ENCODE measurements at places on chromosomes 6 and 20.

DNA sequence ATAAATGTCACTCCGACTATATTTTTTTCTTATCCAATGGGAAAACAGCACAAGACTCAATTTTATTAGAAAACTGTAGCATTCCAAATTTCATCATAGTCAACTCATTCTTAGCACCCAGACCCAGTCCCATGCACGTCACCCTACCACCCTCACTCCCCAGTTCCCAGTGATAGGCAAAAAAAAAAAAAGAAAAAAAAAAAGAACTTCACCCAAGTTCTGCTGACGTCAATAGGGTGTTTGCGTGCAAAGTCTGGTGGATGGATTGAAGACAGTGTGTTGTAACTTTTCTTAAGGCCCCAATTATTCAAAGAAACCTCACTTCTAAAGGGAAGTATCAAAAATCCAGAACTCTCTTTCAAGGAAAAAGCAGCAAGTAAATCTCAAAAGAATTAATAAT lies 213.9 kb upstream of the PRDM1 start:
- no peaks in the 10 kb centered on the region for H3K27me3 ChIP-seq
- H3K4me1 ChIP-seq, result peaks cover 23% of the 10 kb centered on the region
- H3K4me3 ChIP-seq, result no peak overlapping the region
- no peak for DNase-seq
- no peak overlapping the region for H3K27ac ChIP-seq
- H3K36me3 ChIP-seq, result no peaks in the 10 kb centered on the region

- H3K4me1 ChIP-seq, result peaks cover 19% of the 10 kb centered on the region
- no peaks in the 10 kb centered on the region for H3K36me3 ChIP-seq
- H3K27me3 ChIP-seq, result no peaks in the 10 kb centered on the region
- DNase-seq, result peak; percentile 72
- no peak overlapping the region for H3K4me3 ChIP-seq
Measured at GRCh38 chr6:31901415-31901952, 402 bp downstream of the ZBTB12 start.

GRCh38 chr6:112620812-112621569 lies 273.9 kb downstream of the RFPL4B start:
- H3K4me1 ChIP-seq, result no peaks in the 10 kb centered on the region
- H3K27ac ChIP-seq, result no peak overlapping the region
- no peak for DNase-seq
- H3K4me3 ChIP-seq, result no peak overlapping the region
- H3K27me3 ChIP-seq, result no peaks in the 10 kb centered on the region
- H3K36me3 ChIP-seq, result no peaks in the 10 kb centered on the region

- H3K4me1 ChIP-seq, result no peaks in the 10 kb centered on the region
- no peaks in the 10 kb centered on the region for H3K27me3 ChIP-seq
- DNase-seq, result no peak
- no peaks in the 10 kb centered on the region for H3K36me3 ChIP-seq
Measured at GRCh38 chr6:22838345-22838744, 269.0 kb downstream of the HDGFL1 start.

GRCh38 chr20:10573273-10573950 lies 100.4 kb downstream of the JAG1 start:
- no peak overlapping the region for H3K27ac ChIP-seq
- no peak for DNase-seq
- H3K4me1 ChIP-seq, result peaks cover 33% of the 10 kb centered on the region
- H3K4me3 ChIP-seq, result no peak overlapping the region
